ENCODE measurements at places on chromosomes 4 and X.

- DNase-seq, result no peak
Measured at GRCh38 chr4:123233136-123233768, 163.3 kb upstream of the SPRY1 start.

GRCh38 chr4:151806511-151806927 lies 45.7 kb upstream of the GATB start:
- no peak for DNase-seq

- DNase-seq, result no peak
Measured at GRCh38 chr4:7392438-7393421, 42.0 kb downstream of the PSAPL1 start.

DNA sequence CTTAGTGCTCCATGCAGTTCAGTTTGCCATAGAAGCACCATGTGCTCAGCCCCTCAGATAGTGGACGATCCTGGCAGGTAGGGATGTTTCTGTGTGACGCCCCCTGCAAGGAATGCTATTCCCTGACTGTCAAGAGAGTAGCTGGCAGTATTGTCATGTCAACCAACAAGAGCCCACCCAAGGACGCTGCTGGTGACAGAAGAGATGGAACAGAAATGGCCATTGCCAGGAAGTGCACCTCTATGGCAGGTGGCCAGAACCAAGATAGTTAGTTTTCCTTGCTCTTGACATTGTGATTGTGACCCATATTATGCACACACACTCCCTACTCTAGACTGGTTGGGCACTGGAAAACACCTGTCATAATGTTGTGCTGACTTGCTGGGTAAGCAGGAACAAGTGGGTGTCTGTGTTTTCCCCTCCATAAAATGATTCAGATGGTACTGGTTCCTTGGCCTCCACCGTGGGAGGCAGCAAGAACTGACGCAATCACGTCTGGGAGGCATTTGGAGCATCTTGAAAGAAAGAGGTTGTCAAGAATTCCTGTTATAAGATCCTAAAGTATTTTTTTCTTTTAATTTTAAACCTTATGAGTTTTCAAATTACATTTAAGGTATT lies 507.9 kb downstream of the MID1IP1 start:
- DNase-seq, result no peak

DNA sequence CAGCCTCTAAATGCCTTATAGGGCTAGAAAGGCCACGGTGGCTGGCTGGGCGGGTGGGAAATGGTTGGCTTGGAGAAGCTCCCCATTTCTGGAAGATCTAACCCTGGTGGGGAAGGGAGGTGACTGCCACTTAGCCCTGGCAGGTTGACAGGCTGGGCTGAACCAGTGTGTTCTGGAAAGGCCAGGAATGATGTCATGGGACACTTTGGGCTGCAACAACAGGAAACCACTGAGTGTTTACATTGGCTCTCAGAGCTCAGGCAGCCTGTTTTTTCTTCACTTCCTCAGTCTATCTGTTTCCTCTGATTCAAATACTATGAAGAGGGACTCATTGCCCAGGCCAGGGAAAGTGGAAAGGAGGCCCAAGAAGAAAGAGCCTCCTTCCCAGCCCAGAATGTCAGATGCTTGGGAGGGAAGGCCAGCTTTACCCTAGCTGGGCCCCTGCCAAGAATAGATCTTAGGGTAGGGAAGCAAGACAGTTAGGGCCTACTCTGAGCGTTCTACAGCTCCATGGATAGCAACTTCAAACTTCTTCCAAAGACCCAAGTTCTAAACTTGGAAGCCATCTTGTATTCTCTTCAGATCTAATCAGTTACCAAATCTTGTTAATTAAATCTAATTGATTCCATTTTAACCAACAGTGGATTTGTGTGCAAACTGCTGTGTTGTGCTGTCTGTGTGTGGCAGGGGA lies 65.8 kb upstream of the MSN start:
- peak; percentile 22 for DNase-seq
